ENCODE measurements at places on chromosomes 1 and 21. TPM values are rescaled to one million over a fixed set of nuclear protein-coding genes. Genes with fewer than 3 reads are reported as not detected.

Gene NOTCH2
- 102 TPM for total RNA-seq

Gene ADAMTS5
- total RNA-seq: 7.8 TPM

Gene SLC9C2
- total RNA-seq: not detected

Gene KLF17
- total RNA-seq: not detected

Gene UMODL1
- not detected for total RNA-seq

Gene CNIH3
- total RNA-seq: 5.1 TPM

Gene LSS
- 165 TPM for total RNA-seq

Gene ZNF644
- total RNA-seq: 28.0 TPM

Gene SYCP1
- total RNA-seq: not detected

Gene IFFO2
- total RNA-seq: 317 TPM

Gene FCGR3A
- 4.6 TPM for total RNA-seq

Gene RNU1-3
- under 0.01 TPM for total RNA-seq

Gene SH2D1B
- not detected for total RNA-seq

Gene MFAP2
- total RNA-seq: 16.0 TPM

Gene ETNK2
- 53.8 TPM for total RNA-seq

Gene POLR3C
- total RNA-seq: 25.1 TPM

Gene KCNJ9
- total RNA-seq: not detected

Gene OR2T2
- not detected for total RNA-seq

Gene IGSF21
- 0.66 TPM for total RNA-seq

Gene FAM72C
- total RNA-seq: 3.1 TPM

Gene OPTC
- not detected for total RNA-seq

Gene TTC22
- 63.2 TPM for total RNA-seq

Gene C8A
- total RNA-seq: not detected

Gene DENND2D
- total RNA-seq: 37.3 TPM

Gene PRAMEF17
- total RNA-seq: not detected

Gene MTMR11
- total RNA-seq: 17.8 TPM

Gene GABPA
- 14.8 TPM for total RNA-seq

Gene TNFRSF1B
- total RNA-seq: 8.5 TPM

Gene CLEC20A
- total RNA-seq: not detected

Gene KIF21B
- total RNA-seq: 0.65 TPM

Gene USH2A
- total RNA-seq: not detected

Gene PTPRU
- 31.6 TPM for total RNA-seq

Gene LDLRAD1
- total RNA-seq: not detected

Gene BRINP3
- total RNA-seq: not detected

Gene MYOCOS
- total RNA-seq: not detected

Gene IGFN1
- not detected for total RNA-seq

Gene CDK18
- 6.5 TPM for total RNA-seq

Gene EFNA4
- 54.9 TPM for total RNA-seq

Gene LIN28A
- total RNA-seq: not detected

All from lower leg skin (tissue), 4 donors.